Gastrocnemius medialis (tissue), 4 donors: ENCODE measurements at places on chromosomes 6 and 20.

GRCh38 chr6:143676437-143677045 is 1.2 kb upstream of the PHACTR2 start:
- no peaks in the 10 kb centered on the region for H3K27me3 ChIP-seq
- no peaks in the 10 kb centered on the region for H3K36me3 ChIP-seq
- no peak overlapping the region for H3K4me3 ChIP-seq
- no peak for DNase-seq
- peak overlapping the region; percentile 42 for H3K27ac ChIP-seq
- H3K4me1 ChIP-seq, result peaks cover 14% of the 10 kb centered on the region

DNA sequence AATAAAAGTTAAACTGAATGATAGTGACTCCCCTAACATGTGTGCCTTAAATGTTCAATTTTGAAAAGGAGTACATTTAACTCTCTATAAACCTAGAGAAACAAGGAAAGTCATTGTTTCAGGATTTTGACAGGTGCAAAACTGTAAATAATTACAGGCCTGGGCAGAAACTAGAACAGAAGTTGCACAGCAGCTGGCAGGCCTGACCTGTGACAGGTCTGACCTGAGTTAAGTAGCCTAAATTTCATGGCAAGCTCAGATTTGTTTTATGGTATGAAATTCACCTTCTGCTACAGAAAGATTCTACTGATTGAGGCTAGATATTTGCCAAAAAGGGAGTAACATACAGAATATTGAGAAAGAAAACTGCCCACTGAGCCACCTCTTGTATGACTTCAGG is 166.1 kb downstream of the CDKAL1 start:
- H3K4me3 ChIP-seq, result no peak overlapping the region
- no peaks in the 10 kb centered on the region for H3K36me3 ChIP-seq
- no peaks in the 10 kb centered on the region for H3K4me1 ChIP-seq

DNA sequence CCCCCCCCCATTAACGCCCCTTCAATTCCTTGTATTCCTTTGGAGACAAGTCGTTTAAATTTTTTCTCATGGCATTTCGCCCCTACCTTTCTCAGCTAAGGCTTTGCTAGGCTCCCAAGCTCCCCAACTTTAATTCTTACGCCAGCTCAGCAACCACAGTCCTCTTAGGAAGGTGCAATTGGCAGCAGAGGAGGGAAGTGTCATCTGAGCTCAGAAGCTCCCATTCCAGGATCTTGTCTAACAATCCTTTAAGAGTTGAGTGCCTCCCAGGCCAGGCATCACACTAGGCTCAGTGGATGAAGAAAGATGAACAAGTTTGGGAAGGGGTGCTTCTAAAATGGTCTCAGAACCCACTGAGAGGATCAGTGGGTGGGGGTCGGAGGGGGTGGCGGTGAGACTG is 131.2 kb upstream of the AKAP12 start:
- H3K27me3 ChIP-seq, result no peaks in the 10 kb centered on the region
- no peak for DNase-seq
- H3K4me1 ChIP-seq, result no peaks in the 10 kb centered on the region
- no peaks in the 10 kb centered on the region for H3K36me3 ChIP-seq
- H3K27ac ChIP-seq, result no peak overlapping the region

GRCh38 chr6:41288030-41288753 is 1.7 kb upstream of the TREM1 start:
- no peak overlapping the region for H3K27ac ChIP-seq
- H3K27me3 ChIP-seq, result no peaks in the 10 kb centered on the region
- DNase-seq, result no peak
- H3K36me3 ChIP-seq, result no peaks in the 10 kb centered on the region
- H3K4me3 ChIP-seq, result no peak overlapping the region

DNA sequence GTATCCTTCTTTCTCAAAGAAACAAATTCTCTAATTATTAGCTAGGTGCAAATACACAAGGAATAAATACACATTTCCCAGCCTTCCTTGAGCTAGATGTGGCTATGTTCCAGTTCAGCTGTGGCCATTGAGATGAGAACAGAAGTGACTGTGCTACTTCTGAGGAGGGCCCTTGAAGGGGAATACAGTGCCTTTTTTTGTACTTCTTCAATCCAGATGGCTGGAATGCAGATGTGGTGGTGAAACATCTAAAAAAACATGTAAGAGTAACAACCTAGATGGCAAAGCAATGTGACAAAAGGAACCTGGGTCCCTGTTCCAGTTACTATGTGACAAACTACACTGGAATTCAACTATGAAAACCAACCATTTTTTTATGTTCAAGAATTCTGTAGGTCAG is 115.4 kb upstream of the DST start:
- DNase-seq, result no peak
- H3K36me3 ChIP-seq, result no peaks in the 10 kb centered on the region
- H3K27me3 ChIP-seq, result no peaks in the 10 kb centered on the region

DNA sequence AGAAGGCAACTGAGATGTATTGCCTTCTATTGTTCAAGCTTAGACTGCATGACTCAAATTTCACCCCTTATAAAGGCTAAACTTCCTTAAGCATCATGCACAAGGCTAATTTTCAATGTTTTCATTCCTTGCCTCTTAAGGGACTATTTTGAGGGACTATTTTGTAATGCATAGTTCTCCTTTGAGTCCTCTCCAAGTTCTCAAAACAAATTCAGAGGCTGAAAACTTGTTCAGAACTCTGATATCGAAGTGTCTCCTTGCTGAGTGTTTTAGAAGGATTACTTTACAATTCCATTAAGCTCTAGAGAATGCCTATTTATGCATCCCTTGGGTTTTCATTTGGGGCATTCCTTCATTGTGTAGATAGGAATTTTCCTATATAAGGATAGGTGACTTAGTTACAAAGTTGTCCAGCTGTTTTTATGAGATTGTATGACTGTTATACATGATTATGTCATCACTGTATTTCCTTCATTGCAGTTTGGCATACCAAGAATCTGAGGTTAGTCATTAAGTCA is 41.7 kb downstream of the COL19A1 start:
- no peaks in the 10 kb centered on the region for H3K27me3 ChIP-seq
- H3K4me3 ChIP-seq, result no peak overlapping the region
- no peak overlapping the region for H3K27ac ChIP-seq
- H3K36me3 ChIP-seq, result no peaks in the 10 kb centered on the region
- no peak for DNase-seq

GRCh38 chr20:23231561-23232218 is 118.9 kb upstream of the NXT1 start:
- H3K4me1 ChIP-seq, result no peaks in the 10 kb centered on the region
- no peaks in the 10 kb centered on the region for H3K36me3 ChIP-seq
- no peak for DNase-seq
- no peak overlapping the region for H3K27ac ChIP-seq

- no peaks in the 10 kb centered on the region for H3K27me3 ChIP-seq
- DNase-seq, result no peak
- peaks cover 24% of the 10 kb centered on the region for H3K4me1 ChIP-seq
- no peaks in the 10 kb centered on the region for H3K36me3 ChIP-seq
Measured at GRCh38 chr6:170149681-170150589, 140.9 kb downstream of the DLL1 start.

DNA sequence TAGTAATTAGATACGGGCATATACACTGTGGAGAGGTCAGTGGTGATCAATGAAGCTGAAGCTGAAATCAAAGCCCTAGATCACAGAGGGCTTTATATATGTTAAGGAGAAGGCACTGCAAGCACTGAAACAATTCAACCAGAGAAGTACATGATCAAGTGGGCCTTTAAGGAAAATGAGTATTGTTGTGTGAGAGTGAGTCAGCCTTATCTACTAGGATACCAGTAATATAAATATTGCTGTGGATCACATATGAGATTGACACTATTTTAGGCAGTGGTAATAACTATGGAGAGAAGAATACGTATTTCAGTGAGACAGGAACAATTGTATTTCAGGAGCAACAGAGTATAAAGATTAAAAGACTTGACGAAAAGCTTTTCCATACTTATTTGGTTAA is 1172.2 kb upstream of the GJE1 start:
- no peaks in the 10 kb centered on the region for H3K36me3 ChIP-seq
- H3K27me3 ChIP-seq, result no peaks in the 10 kb centered on the region
- no peak overlapping the region for H3K4me3 ChIP-seq

DNA sequence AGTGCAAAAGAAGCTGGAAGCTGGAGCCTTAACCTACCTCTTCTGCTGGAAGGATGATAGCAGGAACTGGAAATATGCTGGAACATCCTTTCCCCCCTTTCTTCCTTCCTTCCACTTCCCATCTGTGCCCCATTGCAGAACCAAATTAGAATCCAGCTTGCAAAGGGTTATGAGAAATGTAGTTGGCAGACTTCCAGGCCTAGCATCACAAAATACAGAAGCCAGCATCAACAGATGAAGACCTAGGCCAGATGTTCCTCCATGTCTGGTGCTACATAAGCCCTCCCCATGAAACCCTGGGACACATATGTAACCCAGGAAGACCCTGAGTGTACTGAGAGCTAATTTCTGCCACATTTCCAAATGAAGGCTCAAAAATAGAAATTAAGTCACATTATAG is 40.0 kb upstream of the TFAP2B start:
- no peak overlapping the region for H3K27ac ChIP-seq
- H3K4me1 ChIP-seq, result no peaks in the 10 kb centered on the region
- no peaks in the 10 kb centered on the region for H3K36me3 ChIP-seq
- H3K4me3 ChIP-seq, result no peak overlapping the region
- no peaks in the 10 kb centered on the region for H3K27me3 ChIP-seq
- no peak for DNase-seq
